ENCODE measurements at places on chromosomes 6 and 20.

- no peak for DNase-seq
Observed at GRCh38 chr6:148906386-148906785, 159.6 kb downstream of the UST start.

DNA sequence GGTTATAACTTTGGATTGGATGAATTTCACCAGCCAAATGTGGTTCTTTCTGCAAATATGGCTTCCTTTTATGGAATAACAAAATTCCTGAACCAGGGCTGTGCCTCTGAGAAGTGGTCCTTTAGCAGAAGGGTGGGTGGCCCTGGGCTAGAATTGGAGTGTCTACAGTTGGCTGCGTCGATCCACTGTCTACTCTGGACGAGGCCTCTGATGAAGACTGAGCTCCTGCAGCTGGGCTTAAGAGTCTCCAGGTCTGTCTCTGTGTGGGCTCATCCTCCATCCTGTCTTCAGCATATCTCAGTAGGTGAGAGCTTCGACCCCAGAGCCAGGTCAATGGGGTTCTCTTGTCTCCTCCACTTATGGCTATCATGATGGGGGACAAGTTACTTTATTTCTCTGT, 166.3 kb upstream of the PMEPA1 start:
- no peak for DNase-seq

- DNase-seq = no peak
Observed at GRCh38 chr20:5482791-5483190, 166.0 kb upstream of the PROKR2 start.

DNA sequence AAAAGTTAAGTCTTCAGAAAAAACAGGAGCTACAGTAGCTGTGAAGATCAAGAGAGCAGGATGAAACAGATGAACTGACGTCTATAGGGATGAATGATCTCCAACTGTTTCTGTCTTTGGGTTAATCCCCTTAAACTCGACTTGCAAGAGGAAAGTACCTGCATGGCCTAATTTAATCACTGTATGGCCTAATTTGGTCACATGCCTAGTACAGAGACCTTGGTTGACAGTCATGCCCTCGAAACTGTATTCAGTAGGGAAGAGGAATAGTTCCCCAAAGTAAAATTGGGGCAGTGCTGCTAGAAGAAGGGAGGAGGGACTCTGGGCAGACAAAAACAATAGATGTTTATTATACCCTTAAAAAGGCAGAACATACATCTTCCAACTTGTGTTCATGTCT, 10.0 kb upstream of the SMAP1 start:
- DNase-seq = no peak

GRCh38 chr6:158445426-158446085, 114.3 kb upstream of the TMEM181 start:
- DNase-seq = no peak

DNA sequence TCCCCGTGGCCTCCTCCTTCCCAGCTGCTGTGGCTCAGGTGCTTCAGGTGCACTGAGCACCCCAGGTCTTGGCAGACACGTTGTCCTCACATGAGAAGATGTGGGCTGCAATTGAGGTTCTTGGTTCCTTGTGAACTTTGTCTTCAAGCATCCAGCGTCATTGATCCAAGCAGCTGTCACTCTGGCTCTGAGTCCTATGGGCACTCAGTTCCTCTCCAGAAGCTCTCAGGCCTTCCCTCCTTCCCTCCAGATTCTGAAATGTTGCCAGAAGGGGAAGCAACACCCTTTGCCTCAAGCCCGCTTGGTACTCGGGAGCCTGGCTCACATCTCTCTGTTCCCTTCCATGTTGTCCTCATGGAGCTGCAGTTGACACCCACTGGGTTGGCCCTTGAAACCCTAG, 8.4 kb upstream of the MRGBP start:
- DNase-seq = no peak

DNA sequence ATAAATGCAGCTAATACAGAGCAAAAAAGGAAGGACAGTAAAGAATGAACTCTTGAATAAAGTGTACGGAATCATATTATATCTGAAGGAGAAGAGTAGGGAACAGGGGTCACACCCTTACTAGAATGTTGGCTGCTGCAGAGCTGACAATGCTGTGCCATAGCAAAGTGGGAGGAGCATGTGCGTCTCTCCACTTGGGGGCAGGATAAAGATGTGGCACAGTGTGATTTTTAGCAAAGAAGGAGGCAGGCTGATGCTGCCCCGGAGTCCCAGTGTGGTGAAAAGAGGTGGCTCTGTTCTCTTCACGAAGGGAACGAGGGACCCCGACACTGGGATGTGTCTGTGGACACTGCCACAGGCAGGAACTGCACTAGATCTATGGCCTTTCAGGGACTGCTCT, 67.5 kb downstream of the INSM1 start:
- no peak for DNase-seq

DNA sequence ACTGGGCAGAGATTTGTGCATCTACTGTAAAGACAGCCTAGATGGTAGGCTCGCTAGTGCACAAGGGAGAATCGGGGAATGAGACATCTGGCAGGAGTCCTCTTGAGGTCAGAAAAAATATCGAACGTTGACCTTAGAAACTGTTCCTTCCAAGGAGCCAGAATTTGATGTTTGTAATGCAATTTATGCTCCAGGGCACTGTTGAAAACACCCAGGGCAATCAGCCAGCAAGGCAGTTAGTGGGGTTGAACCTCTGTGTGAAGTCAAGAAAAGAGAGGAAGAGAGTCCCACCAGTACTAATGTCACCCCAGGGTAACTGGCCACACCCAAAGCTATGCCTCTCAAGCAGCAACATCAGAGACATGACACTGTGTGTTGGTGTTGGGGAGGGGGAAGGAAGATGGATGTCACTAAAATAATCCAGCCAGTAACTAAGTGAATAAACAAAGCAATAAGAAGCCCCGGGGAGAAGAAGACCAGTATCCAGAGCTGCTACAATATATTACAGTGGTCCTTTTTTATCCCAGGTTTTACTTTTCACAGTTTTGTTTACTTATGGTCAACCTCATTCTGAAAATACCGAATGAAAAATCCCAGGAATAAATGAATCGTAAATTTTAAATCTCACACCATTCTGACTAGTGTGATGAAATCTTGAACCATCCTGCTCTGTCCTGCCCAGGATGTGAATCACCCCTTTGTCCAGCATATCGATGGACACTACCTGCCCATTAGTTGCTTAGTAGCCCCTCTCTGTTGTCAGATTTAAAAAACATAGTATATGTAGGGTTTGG, 32.9 kb upstream of the PDE10A start:
- DNase-seq = no peak

DNA sequence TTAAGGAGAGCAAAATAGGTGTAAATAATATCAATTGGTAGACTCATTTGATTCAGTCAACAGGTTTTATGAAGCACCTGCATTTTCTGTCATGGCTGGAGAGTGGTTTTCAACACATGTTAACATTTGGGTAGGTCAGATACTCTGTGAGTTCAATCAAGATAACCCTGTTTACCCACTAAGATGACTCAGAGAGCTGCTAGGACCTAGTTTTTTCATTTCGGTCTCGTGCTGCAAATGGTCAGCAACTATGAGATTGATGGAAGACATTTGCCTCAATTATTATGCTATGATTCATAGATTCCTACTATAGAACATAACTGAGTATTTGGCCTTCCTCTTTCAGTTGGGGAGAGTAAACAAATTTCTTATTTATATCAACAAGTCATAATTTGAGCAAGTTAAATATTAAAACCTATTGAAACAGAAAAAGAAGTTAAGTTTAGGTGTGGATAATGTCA, 391.4 kb upstream of the CITED2 start:
- no peak for DNase-seq

DNA sequence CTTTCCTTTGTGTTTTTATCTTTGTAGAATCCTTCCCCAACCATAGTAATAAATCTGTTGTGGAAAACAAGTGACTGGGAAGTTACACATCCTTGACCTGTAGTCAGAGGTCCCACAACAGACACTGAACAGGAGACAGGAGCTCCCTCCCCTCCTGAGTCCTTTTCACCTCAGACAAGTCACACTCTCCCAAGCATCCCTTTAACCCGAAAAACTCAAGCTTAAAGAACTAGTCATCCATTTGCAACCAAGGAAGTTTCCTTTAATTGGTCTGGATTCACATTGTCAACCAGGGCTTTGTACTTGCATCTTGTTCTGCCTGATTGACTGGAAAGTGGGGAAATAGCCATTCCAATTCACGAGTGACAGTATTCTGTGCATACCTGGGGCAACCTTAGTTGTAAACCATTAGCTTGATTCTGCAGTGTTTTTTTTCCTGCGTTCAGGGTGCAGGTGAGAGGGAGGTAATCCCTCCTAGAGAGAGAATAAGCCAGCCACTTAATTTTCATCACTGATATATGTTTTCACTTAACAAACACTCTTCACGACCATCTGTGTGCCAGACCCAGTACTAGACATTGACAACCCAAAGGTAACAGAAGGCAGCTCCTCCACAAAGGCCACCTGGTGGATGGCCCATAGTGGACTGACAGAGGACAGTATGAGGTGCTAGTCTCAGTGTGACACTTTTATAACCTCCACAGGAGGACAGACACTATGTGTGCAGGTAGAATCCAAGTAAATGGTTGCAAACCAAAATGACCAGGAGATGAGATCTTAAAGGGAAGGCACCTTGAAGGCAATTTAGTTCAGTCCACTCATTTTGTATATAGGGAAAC, 112.4 kb downstream of the SLX4IP start:
- no peak for DNase-seq

DNA sequence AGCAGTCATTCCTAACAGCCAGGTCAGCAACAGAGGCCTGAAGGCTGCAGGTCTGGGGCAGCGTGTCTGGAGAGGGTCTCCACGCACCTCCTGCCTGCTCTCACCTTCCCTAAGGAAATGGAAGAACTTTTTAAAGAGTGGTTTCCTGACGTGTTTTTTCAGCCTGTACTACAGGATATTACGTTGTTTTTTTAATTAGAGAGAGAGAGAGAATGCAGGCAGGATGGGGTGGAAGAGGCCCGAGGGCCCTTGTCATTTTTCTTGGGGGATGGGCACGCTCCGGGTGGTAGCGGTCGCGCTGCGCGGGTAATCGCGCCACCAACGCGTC, 2.1 kb downstream of the DLL1 start:
- no peak for DNase-seq

GRCh38 chr20:35133735-35134134, 13.4 kb downstream of the EDEM2 start:
- no peak for DNase-seq

DNA sequence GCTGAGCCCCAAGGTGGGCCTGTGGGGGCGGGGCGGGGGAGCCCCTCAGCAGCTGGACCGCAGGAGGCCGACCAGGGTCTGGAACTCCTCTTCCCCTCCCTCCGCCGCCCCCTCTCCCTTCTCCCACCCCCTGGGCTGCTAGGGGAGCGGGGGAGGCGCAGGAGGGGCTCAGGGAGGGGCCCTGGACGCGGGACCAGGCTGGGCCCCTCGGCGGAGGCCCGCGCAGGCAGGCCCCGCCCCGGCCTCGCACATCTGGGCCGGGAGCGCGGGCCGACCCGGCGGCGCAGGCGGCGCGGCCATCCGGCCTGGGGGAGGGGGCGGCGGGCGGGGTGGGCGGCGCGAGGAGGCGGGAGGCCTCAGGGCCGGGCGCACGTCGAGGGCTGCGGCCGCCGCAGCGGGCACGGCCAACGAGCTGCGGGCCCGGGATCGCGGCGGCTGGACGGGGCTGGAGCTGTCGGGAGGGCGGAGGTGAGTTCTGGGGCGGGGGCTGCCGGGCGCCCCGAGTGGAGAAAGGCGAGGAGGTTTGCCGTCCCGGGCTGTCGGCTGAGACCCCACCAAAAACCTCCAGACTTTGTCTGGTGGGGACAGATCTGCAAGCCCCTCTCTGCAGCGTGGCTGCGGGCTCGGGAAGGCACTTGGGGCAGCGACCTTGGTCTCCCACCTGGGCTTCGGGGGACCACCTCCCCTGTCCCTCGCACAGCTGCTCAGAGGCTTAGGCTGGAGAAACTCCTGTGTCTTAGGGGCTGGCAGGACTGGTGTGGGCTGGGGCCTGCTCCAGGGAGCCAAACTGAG, at the start of gene HSPA12B:
Gene HSPA12B, plus strand, starts transcription at position 359 of the 792 bp plus-strand sequence. CDS start 5,990 bp downstream, outside the sequence.
- DNase-seq = no peak

DNA sequence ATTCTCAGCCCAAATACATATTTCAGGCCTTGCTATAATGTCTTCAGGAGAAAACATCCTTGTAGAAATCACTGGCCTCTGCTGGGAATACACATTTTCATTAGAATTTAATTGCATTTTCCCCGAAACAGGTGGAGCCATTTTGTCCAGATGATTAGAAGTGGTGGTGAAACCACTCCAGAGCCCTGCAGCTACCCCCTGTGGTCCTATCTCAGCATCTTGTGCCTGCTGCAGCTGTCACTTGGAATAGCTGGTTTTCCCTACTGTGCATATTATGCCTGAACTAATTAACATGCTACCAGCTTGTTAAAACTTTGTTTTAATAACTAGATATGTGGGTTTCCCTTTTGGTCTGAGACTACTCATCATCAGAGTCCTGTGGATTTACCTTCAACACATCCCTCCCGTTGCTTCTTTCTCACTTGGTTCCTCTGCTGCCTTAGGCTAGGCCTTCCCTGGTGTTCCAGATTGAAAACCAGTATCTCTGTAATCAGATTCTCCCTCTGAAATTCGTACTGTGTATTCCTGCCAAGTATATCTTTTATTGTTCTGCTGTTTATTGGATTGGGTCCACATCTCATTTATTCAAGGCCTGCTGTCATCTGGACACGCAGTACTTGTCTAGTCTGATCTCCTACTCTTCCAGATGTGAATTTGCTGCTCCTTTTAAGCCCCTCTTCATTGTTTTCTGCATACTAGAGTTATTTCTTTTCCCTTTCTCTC, 15.2 kb downstream of the DNAH8 start:
- DNase-seq = no peak

GRCh38 chr6:21559238-21559637, 34.3 kb upstream of the SOX4 start:
- no peak for DNase-seq

DNA sequence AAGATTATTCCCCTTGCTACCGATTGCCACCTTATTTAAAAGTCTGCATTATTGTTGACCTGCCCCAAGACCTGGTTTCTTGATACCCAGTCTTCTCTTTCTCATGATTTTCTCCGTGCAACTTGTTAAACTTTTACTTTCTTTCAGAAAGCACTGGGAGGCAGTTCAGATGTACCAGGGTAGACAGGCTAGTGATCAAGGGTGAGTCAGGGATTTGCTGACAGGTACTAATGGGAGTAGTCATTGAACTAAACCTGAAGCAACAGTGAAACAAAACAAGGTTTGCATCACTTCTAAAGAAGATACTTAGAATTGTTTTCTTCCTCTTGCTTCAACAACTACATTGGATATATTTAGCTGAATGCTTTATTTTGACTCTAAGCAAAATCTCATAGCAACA, 124.4 kb downstream of the KCNQ5 start:
- no peak for DNase-seq

Measured in activated CD4-positive, alpha-beta T cell treated with anti-CD3 and anti-CD28 coated beads, Interleukin-2, Interleukin-4, amounts not matched to agents 100 ng/mL and 50 ng/mL, durations not matched to agents 16 hours and 8 hours (primary cell).